ENCODE measurements at places on chromosomes 7 and 10. TPM values are rescaled to one million over a fixed set of nuclear protein-coding genes. Genes with fewer than 3 reads are reported as not detected.

Gene ANK3
- 4.5 TPM for total RNA-seq

Gene MRM2
- total RNA-seq = 40.0 TPM

DNA sequence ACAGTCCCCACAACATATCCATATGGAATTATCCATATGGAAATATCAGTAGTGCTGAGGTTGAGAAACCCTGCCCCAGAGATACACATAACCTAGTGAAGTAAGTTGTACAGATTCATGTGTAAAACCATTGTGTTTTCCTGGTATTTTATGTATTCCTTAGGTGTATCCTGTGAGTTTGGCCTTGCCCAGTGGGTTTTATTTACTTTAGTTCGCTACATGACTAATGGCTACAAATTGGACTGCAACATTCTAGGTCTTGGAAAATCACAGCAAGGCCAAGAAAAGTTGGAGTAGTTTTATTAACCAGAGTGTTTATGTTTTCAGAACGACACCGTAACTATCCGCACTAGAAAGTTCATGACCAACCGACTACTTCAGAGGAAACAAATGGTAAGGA is 1.4 kb downstream of the RPS24 start:
- no peak for DNase-seq

- DNase-seq = no peak
Observed at GRCh38 chr7:2510909-2511768, 8.4 kb upstream of the LFNG start.

DNA sequence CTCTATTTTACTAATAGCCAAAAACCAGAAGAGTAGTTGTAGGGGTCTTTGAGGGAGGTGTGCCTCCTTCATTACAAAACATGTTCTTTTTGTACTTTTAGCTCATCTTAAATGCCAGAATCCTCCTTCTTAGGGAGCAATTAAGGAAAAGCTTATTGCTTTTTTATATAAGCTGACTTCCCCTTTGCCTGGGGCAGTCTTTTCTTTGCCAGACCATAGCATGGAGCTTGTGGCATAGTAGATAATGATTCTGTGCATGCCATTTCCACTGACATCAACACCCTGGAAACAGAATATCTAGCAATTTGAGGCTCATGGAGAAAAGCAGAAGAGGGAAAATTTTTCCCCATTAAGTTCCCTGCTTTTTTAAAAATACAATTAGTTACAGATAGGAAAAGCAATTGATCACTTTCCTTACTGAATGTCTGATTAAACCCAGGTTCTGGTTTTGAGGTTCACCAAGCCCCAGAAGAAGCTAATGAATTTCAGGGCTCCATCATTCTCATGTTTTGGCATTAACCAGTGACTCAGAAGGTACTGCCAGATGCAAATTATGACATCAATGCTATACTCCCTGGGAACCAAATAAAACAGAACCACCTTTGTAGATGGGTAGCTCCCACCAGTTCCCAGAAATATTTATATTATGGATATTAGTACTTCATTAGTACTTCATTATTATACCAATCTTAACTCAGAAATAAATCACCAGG is 410.6 kb downstream of the KCNMA1 start:
- DNase-seq = no peak

GRCh38 chr7:99829524-99830160 is 1.8 kb downstream of the CYP3A43 start:
- DNase-seq = no peak

DNA sequence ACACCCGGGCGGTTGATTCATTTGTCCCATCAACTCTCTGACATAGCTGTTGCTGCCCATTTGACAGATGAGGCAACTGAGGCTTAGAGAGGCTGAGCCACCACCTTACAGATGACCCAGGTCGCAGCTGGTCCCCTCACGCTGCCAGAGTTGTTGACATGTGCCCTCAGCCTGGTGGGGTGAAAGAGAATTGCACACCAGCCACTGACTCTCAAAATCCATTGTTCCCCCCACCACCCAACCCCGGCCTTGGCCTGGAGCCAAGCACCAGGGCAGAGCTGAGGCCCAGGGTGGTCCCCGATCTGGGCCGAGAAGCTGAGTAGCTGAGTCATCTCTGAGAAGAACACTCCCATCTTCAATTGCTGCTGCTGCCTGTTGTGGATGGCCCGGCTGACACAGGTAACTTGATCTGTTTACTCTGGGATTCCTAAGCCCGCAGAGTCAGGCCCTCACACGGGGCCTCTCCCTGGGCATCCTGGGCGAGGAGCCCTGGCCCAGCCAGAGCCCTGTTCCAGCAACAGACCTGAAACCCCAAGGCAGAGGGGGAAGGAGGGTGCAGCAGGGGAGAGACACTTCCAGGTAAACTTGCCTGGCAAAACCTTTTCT is 27.5 kb downstream of the PVRIG start:
- peak; percentile 91 for DNase-seq
